ENCODE measurements at places on chromosomes 5 and 9.

DNA sequence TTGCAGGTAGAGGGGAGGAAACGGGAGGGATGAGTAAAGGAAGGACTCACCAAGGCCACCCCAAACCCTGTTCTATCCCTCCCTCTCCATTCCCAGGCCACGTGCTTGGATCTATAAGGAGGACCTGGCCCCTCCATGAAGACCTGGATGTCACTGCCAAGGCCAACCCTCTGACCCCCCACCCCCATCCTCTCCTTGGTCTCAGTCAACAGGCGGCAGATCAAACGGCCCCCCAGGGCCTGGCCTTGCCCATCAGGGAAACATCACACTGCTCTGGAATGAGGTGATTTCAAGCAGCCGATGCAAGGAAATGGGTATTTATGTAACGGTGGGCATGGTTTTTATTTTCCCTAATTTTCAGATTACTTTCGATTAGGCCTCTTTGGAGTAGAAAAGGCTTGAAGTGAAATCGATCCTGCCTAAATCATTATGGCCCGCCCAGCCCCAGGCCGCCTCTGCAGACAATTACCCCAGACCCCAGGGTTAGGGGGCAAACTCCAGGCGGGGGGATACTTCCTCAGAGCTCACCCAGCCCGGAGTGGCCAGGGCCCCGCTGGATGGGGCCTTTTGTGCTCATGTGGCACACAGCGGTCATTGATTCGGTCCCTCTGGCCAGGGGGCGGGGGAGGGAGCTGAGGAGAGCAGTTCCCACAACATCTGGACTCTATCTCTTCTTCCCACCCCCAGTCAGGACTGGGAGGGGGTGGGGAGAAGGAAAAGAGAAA is 125.3 kb downstream of the PHF2 start:
- DNase-seq = no peak

DNA sequence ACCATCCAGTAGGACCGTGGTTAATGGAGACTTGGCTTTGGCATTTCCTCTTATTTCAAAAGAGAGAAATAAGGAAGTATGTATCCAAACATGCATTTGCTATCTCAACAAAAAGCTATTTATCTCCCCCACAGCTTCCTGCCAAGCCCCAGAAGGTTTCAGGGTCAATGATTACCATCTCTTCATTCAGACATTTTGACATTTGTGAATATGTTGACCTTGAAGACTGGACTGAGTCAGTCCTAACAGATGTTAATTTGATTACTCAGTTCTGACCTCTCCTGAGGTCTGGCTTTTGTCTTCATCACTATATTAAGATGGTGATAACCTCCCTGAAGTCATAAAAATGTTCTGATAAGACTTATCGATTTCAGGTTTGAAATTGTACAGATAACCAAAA is 479.4 kb downstream of the AGTPBP1 start:
- DNase-seq = no peak

DNA sequence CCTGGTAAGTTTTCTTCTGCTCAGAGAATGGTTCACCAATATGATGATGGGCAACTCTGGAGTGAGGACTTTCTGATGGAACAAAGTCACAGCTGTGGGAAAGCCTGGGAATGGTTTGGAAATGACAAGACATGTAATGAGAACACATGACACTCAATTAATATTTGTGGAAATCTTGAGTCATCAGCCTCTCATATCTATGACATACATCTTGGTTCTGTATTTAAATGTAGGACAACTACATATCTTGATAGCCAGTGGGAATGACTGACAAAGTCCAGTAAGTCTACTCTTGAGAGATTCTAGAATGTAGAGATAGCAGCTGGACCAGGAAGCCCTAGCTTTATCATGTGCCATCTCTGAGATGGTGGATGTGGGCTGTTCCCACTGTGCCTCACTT is 85.5 kb downstream of the PALM2AKAP2 start:
- DNase-seq = no peak

DNA sequence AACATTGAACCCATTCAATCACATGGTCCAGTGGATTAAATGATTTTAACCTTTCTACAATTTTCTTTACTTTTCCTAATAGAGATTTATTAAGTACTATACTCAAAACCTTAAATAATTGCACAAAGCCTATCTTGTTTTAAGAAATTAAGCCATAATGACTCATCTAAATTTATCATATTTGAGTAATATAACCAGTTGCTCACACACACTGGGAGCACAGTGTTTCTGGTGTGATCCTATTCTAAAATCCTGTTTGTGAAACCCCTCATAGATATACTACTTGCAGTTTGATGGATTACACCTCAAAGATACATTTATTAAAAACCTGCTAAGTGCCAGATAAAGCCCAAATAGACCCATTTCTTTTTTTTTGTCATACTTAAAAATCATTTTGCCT is 668.3 kb upstream of the CDH18 start:
- DNase-seq = no peak

GRCh38 chr5:141003791-141004611 is 37.7 kb downstream of the PCDHAC2 start:
- DNase-seq = no peak

DNA sequence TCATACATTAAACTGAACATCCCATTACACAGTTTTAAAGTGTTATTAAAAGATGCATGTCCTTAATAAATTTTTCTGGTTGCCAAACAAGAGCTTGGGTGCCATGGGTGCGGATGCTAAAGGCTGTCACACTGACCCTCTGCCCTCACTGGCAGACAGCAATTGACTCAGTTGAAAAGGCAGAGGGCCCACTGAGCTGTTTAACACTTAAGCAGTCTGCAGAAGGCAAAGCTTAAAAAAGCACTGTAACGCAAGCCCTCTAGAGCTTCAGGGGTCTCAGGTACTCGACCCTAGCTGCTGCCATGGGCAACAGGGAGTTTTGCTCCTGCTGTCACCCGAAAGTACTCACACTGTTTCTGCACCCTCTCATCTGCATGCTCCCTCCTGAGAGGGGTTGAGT is 726.4 kb upstream of the TYRP1 start:
- DNase-seq = no peak

GRCh38 chr5:143055596-143056338 is 285.6 kb downstream of the ARHGAP26 start:
- no peak for DNase-seq

DNA sequence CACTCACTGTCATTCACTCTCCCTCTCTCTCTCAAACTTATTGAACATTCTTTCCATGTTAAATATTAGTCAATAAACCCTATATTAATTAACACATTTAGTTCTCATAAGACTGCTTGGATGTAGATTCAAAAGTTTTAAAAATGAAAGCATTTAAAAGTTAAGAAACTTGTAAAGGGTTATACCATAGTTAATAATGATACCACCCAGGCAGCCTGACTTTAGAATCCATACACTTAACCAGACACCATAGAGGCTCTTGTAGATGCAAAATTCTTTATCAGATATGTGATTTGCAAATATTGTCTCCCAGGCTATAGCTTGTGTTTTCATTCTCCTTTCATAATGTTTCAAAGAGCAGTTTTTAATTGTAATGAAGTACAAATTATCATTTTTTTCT is 335.8 kb upstream of the ACTBL2 start:
- no peak for DNase-seq

GRCh38 chr5:6461006-6461405 is 12.3 kb downstream of the UBE2QL1 start:
- DNase-seq = no peak

GRCh38 chr5:68290260-68290674 is 74.7 kb downstream of the PIK3R1 start:
- DNase-seq = no peak

- no peak for DNase-seq
Measured at GRCh38 chr5:159671886-159672285, 244.4 kb upstream of the ADRA1B start.

GRCh38 chr5:136047858-136048257 is 19.1 kb downstream of the TGFBI start:
- DNase-seq = no peak

DNA sequence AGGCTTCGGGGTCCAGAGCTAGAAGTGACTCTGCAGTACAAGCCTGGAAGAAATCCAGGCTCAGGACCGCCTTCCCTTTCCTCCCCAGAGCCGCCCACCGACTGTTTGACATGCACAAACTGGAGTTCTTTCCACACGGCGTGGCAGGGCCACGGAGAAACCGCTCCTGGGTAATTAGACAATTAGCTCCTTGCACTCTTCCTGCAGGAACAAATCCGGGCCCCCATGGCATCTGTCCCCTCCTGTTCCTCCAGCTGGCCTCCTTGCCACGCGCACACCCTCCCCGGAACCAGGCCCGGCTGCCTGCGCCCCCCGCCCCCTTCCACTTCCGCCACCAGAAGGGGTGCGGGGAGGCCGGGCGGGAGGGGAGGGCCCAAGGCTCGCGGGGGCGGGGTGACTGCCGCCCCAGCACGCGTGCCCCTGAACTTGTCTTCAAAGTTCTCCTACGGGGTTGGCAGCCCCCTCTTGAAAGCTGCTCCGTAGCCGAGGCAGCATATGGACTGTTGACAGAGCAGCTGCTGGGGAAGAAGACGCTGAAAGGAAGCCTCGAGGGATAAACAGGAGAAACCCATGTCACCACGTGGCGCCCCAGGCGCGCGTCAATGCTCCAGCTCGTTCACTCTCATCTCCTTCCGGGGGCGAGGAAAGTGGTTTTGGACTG is 74.3 kb downstream of the SEC61B start:
- DNase-seq = no peak

- no peak for DNase-seq
Measured at GRCh38 chr9:114518120-114518519, 12.8 kb upstream of the WHRN start.

DNA sequence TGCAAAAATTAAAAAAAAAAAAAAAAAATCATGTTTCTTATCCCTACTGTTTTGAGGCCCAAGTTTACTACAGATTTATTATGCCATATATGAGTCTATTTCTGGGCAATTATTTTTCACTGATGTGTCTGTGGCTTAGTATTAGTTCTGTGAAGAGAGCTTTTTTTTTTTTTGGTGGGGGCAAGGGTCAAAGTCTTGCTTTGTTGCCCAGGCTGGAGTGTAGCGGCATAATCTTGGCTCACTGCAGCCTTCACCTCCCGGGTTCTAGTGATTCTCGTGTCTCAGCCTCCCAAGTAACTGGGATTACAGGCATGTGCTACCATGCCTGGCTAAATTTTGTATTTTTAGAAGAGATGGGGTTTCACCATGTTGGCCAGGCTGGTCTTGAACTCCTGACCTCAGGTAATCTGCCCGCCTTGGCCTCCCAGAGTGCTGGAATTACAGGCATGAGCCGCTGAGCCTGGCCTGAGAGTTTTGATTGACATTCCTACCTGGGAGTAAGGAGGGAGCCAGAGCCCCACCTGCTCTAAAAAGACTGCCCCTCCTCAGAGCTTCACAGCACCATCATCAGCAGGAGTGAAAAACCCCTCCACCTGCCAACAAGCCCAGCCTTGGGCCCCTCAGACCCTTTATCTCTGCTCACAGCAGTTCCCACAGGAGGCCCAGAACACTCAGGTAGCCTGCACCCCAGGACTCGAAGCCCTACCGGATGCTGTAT is 36.1 kb upstream of the JADE2 start:
- no peak for DNase-seq

- DNase-seq = no peak
Measured at GRCh38 chr5:123351820-123352219, 71.4 kb downstream of the CEP120 start.

GRCh38 chr5:65776441-65777141 is 54.6 kb downstream of the NLN start:
- DNase-seq = no peak

DNA sequence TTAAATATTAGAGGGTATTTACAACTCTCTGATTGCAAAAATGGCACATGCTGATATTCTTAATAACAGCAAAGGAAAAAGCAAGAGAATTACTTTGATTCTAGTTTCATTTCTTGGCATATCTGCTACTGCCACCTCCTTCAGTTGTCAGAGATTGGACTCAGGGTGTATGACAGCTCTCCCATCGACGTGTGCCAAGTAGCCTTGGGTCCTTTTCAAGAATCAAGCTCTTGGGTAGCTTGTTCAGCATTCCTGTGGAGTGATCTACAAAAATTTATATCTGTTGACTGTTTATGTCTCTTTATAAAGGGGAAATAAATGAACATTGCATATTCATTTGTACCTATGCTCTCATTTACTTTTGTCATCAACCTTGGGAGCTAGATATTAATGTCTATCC is 315.6 kb downstream of the PRR16 start:
- DNase-seq = no peak

GRCh38 chr9:106857811-106858470 is 5.0 kb upstream of the ZNF462 start:
- DNase-seq = no peak

DNA sequence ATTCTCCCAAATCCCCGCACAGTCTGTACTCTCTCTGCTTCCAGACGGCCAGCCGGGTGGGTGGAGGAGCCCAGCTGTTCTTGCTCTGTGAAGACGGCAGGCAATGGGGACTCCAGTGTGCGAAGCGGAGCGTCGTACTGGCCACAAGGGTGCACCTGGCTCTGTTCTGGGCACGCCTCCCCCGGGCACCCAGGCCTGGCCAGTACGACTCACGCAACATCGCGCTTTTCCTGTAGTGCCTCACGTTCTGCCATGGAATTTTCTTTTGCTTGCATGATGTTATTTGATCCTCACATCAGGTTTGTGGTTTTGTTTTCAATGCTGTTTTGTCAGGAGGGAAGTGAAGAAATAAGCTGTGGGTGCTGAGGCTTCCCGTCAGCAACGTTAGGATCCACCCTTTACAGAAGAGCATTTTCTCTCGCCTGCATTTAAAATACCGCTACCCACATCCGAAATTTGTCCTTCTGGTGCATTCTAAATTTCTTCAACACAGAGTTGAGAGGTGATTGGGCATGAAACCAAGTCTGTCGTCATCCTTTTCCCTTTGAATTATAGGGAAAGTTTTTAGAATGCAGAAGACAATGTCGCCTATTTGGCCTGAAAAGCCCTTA is 311.7 kb downstream of the TRIM36 start:
- no peak for DNase-seq
